NCI-H187 treated with DMSO at 0.1 percent for 48 hours (cell line): ENCODE measurements at places on chromosomes 11 and 22.

- DNase-seq = no peak
These were observed 33.8 kb upstream of the APOA1 start for GRCh38 chr11:116871248-116871647.

GRCh38 chr22:46133588-46133855 lies 16.8 kb upstream of the PPARA start:
- no peak for DNase-seq

DNA sequence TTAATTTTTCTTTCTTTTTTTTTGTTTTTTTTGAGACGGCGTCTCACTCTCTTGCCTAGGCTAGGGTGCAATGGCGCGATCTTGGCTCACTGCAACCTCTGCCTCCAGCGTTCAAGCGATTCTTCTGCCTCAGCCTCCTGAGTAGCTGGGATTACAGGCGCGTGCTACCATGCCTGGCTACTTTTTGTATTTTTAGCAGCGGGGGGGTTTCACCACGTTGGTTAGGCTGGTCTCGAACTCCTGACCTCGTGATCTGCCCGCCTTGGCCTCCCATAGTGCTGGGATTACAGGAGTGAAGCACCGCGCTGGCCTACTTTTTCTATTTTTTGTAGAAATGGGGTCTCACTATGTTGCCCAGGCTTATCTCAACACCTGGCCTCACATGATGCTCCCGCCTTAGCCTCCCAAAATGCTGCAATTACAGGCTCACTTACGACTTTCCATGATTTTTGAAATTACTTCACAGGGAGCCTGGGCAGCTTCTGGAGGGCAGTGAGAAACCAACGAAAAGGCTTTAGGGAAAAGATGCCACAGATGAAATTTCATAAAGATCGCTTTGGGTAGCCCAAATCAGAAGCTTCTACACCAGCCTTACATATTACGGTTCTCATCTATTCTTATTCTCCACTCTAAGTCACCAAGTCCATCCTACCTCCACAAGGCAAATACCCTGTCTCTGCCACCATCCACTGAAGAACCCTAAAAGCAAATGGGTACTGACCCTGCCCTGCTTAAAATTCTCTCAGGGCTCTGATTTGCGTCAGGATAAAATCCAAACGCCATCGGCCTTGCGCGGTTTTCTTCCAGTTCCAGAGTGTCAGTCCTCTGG lies 866 bp upstream of the RRM1 start:
- DNase-seq = no peak

DNA sequence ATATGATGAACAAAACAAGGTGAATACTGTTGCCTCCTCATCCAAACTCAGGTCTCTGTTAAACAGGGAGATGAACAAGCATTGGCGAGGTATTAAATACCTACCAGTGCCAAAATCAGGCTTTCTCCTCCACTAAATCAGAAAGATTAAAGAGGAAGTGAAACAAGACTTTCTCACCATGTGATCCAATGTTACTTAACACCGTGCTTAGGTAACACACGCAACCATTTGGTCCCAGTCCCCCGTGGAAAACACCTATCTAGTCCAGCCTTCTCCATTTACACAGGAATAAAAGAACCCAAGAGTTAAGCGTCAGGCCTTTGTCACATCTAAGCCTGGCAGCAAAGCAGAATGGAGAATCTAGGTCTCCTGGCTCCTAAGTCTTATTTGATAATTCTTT lies 34.5 kb downstream of the TENM4 start:
- DNase-seq = no peak

GRCh38 chr22:42720263-42721044 lies at the start of gene A4GALT:
Gene A4GALT (minus strand): TSS chr22:42720870. CDS start chr22:42693951, 26,919 bp downstream.
- no peak for DNase-seq

DNA sequence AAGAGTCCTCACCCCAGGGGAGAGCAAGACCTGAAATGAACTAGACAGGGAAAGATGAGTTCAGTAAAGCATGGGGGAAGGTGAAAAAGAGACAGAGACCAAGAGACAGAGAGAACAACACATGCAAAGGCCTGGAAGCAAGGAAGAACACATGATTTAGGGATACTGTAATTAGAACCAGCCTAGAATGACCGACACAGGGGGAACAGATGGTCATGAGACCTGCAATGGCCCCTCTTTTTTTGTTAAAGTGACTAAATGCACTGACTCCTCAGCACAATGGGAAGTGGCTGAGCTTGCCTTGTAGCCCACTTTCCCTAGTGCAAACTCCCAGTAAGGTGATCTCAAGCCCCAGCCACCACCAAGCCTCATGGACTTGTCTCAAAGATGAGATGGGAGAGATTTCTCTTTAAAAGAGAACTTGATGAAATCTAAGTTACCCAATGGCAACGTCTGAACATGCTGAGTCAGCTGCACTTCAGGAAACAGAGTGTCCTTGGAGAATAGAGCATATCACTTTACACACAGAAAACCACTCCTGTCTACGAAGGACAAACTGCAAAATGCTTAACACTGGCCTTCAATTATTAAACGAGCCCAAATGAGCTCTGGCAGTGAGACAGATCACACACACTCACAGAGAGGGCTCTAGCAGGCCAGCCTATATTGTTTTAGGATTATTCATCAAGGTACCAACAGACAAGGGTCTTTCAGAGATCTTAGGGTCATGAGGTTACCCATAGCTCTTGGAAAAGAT lies 91.0 kb downstream of the SERGEF start:
- peak; percentile 66 for DNase-seq

- DNase-seq = no peak
These were observed 1.7 kb upstream of the SCO2 start for GRCh38 chr22:50526834-50527801.

DNA sequence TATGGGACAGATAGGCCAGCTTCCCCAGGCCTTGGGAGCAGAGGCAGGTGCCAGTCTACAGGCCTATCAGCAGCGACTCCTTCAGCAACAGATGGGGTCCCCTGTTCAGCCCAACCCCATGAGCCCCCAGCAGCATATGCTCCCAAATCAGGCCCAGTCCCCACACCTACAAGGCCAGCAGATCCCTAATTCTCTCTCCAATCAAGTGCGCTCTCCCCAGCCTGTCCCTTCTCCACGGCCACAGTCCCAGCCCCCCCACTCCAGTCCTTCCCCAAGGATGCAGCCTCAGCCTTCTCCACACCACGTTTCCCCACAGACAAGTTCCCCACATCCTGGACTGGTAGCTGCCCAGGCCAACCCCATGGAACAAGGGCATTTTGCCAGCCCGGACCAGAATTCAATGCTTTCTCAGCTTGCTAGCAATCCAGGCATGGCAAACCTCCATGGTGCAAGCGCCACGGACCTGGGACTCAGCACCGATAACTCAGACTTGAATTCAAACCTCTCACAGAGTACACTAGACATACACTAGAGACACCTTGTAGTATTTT lies 26.6 kb upstream of the L3MBTL2 start:
- DNase-seq = no peak

- DNase-seq = no peak
These were observed 66.8 kb upstream of the E2F8 start for GRCh38 chr11:19307498-19307897.

- DNase-seq = no peak
These were observed 186.1 kb downstream of the TMEM135 start for GRCh38 chr11:87223816-87224215.

DNA sequence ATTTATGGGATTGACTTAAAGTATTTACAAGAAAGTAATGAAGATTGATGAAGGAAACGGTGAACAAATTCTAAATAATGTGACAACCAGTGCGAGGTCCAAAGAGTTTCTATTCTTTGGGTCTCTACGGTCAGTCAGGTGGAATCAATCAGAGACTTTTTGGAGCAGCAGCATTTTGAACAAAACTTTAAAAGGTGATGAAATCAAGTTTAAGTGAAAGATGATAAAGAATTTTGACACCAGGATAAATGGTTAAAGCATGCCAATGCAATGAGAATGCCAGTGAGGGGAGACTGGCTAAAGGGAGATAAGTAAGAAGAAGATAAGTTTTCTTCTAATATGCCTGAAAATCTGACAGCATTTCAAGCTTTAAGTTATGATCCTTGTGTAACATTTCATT lies 67.9 kb downstream of the DCUN1D5 start:
- no peak for DNase-seq

- DNase-seq = no peak
These were observed 8.5 kb downstream of the SCO2 start for GRCh38 chr22:50516891-50517290.

DNA sequence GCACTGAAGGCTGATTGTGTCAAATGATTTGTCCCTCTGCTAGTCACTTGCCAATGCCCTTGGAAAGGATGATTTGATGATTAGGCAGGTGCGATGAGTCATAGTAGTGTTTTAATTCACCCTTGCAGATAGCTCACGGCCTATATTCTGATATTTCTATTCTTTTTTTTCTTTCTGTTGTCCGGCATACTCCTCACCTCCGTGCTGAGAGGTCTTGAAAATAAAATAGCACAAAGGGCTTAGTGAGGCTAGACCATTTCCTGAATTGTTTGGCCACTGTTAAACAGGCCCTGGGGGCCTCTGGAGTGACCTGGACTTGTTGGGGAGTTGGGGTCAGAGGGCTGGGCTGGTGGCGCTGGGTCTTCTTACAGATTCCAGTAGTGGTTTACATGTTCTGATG lies 99.8 kb downstream of the ZBTB16 start:
- DNase-seq = no peak

GRCh38 chr11:9385327-9385899 lies 961 bp downstream of the IPO7 start:
- no peak for DNase-seq

GRCh38 chr11:31767685-31768084 lies 43.4 kb downstream of the PAX6 start:
- DNase-seq = no peak
